Stimulated activated CD8-positive, alpha-beta memory T cell treated with anti-CD3 and anti-CD28 coated beads, Interleukin-7, amount 100 ng/mL, for 24 hours (primary cell): ENCODE measurements at places on chromosomes 11 and 22.

DNA sequence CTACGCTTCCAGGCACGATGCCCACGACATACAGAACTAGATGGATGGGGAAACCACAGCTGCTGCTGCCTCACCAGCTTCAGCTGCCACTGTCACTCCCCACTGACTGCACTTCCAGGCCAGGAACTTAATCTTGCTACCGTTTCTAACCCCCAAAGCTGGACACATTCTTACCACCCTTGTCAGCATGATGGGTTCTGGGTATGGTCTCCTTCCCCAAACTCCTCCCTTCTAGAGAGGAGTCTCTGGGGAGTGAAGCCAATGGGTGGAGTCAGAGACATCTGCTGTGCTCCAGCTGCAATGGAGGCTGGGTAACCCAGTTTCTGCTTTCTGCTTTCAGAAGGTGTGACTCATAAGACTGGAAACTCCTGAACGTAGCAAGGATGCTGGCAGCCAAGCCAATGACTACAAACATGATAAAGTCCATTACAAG, 87.0 kb upstream of the THY1 start:
- DNase-seq: no peak

GRCh38 chr11:113316256-113316655, 1.9 kb downstream of the TTC12 start:
- DNase-seq: no peak

DNA sequence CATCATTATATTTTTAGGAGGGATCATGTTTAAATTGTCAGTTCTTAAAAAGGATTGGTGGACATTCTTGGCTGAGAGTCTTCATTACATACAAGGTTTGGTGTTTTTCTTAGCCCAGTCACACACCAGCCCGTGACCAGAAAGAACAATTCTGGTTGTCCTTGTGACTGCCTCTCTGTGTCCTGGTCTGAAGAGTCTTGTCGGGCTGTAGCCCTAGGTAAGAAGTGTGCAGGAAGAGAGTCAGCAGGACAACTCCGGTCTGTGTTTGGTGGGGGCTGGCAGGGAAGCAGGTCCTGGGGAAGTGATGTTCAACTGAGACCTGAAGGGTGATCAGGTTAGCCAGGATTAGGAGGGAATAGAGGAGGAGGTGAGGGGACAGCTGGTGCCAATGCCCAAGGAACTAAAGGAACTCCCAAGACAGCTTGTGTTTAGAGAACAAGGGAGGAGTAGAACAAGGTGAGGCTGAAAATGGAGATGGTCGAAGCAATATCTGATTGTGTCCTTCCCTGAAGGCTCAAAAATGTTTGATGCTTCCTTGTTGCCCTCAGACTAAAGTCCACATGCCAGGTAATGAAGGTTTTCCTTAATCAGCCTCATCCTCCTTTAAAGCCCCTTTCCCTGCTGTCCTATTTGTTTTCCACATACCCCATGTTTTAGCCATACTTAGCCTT, 65.3 kb upstream of the ADORA2A start:
- no peak for DNase-seq

DNA sequence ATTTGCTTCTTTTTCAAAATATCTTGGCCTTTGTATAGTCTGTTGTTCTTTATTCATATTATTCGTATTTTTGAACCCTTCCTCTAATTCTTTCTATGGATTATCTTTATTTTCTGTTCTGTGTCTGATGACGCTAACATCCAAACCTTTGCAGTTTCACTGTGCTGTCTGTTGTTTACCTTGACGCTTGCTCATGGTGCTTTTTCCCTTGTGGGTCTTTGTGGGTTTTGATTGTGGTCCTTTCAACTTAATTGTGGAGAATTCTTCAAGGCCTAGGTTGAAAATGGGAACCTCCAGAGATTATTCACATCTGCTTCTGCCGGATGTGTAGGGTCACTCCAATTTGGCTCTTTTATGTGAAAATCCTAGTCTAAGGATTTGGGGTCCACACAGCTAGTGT, 34.6 kb downstream of the PARVG start:
- no peak for DNase-seq

DNA sequence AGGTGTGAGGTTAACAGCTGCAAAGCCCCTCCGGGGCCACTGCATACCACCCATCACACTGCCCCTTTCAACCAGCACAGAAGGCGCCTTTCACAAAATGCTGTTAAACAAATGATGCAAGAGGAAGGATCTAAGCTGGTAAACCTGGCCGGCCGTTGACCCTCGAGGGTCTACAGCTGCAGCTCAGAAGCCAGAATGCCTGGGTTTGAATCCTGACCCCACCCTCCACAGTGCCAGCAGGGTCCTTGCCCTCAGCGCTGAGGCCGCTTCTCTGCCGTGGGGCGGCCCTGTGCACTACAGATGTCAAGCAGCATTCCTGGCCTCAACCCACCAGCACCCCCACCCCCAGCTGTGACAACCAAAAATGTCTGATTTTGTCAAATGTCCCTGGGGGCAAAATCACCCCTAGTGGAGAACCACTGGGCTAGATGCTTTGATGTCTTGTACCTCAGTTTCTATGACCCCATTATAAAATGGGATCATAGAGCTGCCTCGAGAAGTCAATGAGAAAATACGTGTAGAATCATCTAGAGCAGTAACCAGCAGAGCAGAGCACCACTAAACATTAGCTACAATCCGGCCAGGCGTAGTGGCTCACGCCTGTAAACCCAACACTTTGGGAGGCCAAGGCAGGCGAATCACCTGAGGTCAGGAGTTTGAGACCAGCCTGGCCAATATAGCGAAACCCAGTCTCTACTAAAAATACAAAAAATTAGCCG, 77.9 kb downstream of the CELSR1 start:
- no peak for DNase-seq

DNA sequence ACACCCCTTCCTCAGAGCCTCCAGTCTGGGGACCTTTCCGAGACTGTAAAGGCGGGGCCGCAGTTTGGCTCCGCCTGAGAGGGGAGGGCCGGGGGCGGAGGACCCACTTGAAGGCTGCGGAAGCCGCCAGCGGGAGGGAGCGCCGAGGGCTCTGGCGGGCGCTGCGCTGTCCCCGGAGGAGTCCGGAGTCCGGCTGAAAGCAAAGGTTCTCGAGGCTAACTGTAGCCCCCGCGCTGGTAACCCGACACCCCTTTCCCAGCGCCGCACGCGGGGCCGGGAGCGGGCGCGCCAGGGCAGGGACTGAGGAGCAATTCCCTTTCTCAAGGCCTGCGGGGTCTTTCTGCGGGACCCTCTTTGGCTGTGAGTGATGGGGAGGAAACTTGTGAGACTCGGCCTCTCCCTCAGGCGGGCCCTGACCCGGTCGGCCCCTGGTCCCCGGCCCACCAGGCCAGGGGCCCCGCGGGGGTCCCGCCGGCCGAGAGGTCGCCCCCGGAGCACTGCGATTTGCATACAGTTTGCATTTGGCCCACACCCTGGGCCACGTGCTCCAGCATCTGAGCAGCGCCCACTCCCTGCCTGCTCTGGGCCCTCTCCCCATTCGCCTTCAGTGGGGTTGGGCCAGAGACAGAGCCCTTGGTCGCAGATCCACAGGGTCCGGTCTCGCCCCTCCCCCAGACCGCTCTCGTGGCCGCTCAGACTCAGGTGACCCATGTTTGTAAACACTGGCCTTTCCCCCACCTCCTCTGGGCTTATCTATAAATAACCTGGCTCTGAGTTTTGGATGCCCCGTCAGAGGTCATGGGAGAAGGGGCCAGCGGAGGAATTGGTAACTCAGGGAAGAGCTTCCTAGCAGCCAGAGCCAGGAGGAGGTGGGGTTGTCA, 519 bp upstream of the ART5 start:
- DNase-seq: peak; percentile 14

GRCh38 chr22:25966448-25966913, 202.8 kb upstream of the SEZ6L start:
- DNase-seq: no peak

- no peak for DNase-seq
Measured at GRCh38 chr11:111319296-111319695, 20.9 kb downstream of the POU2AF3 start.

GRCh38 chr11:32088117-32088941, 2.5 kb upstream of the RCN1 start:
- DNase-seq: no peak

- peak; percentile 62 for DNase-seq
Measured at GRCh38 chr11:17384002-17384511, 4.4 kb downstream of the KCNJ11 start.

DNA sequence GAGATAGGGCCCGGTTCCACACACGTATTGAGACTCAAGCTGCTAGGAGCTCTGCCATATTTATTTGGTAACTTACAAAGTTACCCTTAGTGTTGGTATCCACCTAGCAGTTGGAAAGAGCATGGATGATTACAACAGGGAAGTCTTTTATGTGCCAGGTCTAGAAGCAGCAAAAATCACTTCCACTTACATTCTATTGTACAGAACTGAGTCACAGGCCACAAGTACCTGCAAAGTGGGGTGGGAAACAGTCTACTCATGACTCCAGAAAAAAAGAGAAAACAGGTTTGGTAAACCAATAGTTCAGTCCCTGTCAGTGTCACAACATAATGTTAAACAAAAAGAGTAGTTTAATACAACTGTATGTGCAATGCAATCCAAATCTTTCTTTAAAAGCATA, 279.6 kb upstream of the PITPNB start:
- DNase-seq: no peak
